Left ventricle myocardium inferior (tissue), 1 donor: ENCODE measurements at places on chromosomes 6 and 20.
A peak's percentile ranks its signal among the peaks of the same experiment; 100 is the strongest.

DNA sequence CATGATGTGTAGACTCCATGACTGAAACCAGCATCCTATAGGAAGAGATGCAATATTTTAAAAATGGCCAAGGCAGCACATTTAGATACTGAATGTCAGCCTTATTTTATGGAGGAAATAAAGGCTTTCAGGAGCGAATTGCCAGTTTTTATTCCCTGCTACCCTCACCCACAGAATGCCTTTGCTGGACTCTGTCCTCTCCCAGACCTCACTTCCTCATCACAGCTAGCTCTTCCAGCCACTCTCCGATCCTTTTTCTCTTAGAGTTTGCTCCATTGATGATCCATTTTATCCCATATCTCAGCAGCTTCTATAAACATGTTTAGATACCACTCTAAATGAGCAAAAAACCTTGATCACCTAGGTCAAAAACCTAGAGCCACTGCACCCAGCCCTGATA is 137.7 kb downstream of the LRRC1 start:
- no peak overlapping the region for H3K4me3 ChIP-seq
- peaks cover 31% of the 10 kb centered on the region for H3K4me1 ChIP-seq
- no peak for DNase-seq
- no peak overlapping the region for H3K27ac ChIP-seq

GRCh38 chr6:146803601-146804000 is 204.8 kb downstream of the ADGB start:
- H3K36me3 ChIP-seq: no peaks in the 10 kb centered on the region
- H3K27me3 ChIP-seq: no peaks in the 10 kb centered on the region
- H3K27ac ChIP-seq: no peak overlapping the region

DNA sequence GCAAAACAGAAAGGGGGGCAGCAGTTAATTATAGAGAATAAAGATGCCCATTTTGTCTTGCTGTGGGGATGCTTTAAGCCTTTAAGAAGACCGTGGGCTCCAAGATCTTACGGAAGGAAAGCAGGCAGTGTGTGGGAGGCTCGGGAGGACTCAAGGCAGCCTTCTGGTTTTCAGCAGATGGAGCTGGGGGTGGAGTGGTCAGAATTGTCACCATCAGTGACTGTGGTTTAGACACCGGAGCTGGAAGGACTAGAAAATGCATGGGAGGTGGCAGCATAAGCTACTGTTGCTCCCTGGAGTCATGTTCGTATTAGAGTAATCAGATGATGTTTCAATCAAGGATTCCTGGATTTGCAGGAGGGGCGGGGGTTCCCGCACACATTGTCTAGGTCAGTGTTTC is 3.7 kb downstream of the PHACTR1 start:
- H3K27me3 ChIP-seq: peaks cover 81% of the 10 kb centered on the region
- DNase-seq: no peak
- no peak overlapping the region for H3K27ac ChIP-seq
- H3K4me3 ChIP-seq: no peak overlapping the region

DNA sequence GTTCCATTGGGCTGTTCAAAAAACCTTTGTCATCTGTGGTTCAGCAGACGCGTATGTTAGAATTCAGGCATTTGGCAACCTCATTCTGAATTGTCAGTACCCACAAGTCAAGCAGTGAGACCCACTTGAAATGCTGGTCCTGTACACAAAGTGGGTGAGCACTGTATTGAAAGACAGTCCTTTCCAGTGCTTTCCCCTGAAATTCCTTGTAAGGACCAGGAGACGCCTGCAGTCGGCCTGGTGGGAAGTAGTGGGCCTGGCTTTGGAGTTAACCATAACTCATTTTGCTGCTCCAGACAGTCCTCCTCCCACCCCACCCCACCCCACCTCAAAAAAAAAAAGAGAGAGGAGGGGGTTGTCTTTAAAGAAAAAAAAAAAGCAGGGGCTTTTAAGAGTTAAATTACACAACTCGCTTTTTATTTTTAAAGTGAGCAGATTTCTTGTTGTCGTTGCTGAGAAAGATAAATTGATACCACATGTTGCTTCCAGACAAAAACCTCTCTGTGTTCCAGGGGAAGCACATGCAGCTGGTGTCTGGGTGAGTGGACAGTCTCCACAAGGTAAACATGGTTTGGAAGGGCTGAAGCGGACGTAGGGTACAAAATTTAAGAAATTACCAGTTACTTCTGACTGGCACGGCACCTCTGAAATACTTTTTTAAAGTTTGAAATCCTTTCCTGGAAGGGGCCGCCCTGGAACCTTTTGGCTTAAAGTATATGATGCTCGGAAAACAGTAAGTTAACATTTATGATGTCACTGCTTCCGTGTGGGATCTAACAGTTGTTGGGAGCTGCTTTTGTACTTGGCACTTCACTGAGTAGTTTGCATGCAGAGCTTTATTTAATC is 95.3 kb downstream of the FOXO3 start:
- peaks cover 97% of the 10 kb centered on the region for H3K4me1 ChIP-seq
- no peak for DNase-seq
- H3K4me3 ChIP-seq: peak overlapping the region; percentile 43
- H3K27me3 ChIP-seq: no peaks in the 10 kb centered on the region
- peak overlapping the region; percentile 94 for H3K27ac ChIP-seq

DNA sequence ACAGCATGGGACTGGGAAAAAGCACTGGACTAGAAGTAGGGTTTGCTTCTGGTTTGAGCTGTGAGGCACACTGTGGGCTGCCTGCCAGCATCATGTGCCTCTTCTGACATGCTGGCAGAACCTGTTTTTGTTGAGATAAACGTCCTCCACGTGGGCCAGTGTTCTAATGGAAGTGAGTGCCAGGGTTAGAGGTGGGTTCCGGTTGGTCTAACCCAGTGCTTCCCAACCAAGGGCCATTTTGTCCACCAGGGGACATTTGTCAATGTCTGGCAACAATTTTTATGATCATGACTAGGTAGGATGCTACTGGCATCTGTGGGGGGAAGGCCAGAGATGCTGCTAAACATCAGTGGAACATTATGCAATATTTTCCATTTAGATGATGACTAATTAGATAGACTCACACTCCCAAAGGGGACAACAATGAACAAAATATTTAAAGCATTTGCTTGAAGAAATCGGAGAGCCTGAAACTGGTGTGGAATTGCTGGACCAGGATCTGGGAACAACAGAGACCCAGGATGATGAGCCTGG is 7.8 kb upstream of the APMAP start:
- peaks cover 66% of the 10 kb centered on the region for H3K4me1 ChIP-seq
- H3K27me3 ChIP-seq: no peaks in the 10 kb centered on the region
- H3K27ac ChIP-seq: peak overlapping the region; percentile 96
- H3K4me3 ChIP-seq: no peak overlapping the region
- DNase-seq: peak; percentile 77
- H3K36me3 ChIP-seq: peaks cover 17% of the 10 kb centered on the region

DNA sequence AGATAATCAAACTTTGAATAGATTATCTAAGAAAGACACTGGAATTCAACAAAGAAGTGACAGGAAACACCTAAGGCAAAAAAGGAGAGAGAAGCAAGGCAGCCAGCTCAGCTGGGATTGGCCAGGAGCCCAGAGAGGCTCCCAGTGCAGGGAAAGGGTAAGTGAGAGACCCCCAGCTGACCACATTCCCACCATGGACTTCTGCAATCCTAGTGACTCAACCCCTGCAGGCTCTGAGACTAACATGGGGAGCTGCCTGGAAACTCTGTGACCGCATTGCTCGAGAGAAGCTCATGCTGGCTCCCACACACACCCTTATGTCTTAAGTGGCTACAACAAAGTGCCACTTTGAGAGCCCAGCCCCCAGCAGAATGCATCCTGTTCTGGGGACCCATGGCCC is 215.1 kb downstream of the PACRG start:
- no peaks in the 10 kb centered on the region for H3K4me1 ChIP-seq
- no peaks in the 10 kb centered on the region for H3K27me3 ChIP-seq
- DNase-seq: no peak
- no peaks in the 10 kb centered on the region for H3K36me3 ChIP-seq

DNA sequence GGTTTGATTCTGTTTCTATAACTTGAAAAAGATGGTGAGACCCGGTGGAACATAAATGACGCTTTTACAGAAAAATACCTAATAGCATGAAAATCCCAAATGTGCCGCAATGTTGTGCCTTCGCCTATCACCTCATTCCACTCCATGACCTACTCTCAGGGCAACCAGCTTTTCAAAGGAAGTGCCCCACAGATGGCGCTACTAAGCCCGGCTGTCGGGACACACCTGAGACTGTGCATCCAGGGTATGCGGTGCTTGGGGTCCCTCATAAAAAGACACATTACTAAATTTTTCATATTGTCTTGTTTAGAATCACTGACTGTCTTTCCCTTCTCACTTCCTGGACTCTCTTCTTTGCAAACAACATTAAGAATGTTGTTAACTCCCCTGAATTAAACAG is 145.5 kb upstream of the RPS6KA2 start:
- no peaks in the 10 kb centered on the region for H3K36me3 ChIP-seq
- DNase-seq: no peak
- peaks cover 45% of the 10 kb centered on the region for H3K27me3 ChIP-seq
- H3K27ac ChIP-seq: no peak overlapping the region
- no peak overlapping the region for H3K4me3 ChIP-seq

GRCh38 chr6:2563635-2564034 is 187.1 kb downstream of the MYLK4 start:
- H3K36me3 ChIP-seq: no peaks in the 10 kb centered on the region
- peaks cover 15% of the 10 kb centered on the region for H3K4me1 ChIP-seq
- no peak for DNase-seq
- H3K27me3 ChIP-seq: no peaks in the 10 kb centered on the region
- no peak overlapping the region for H3K27ac ChIP-seq

- H3K27ac ChIP-seq: no peak overlapping the region
- peaks cover 8% of the 10 kb centered on the region for H3K27me3 ChIP-seq
- no peak for DNase-seq
- no peak overlapping the region for H3K4me3 ChIP-seq
- no peaks in the 10 kb centered on the region for H3K36me3 ChIP-seq
Measured at GRCh38 chr6:142130814-142131213, 1.9 kb upstream of the GJE1 start.

GRCh38 chr6:104688283-104688969 is 171.3 kb downstream of the HACE1 start:
- DNase-seq: no peak
- no peak overlapping the region for H3K27ac ChIP-seq
- H3K4me3 ChIP-seq: no peak overlapping the region
- H3K27me3 ChIP-seq: no peaks in the 10 kb centered on the region
- no peaks in the 10 kb centered on the region for H3K4me1 ChIP-seq
